Stimulated activated CD8-positive, alpha-beta memory T cell treated with anti-CD3 and anti-CD28 coated beads, Interleukin-12 subunit alpha, Interleukin-12 subunit beta, amount 100 ng/mL, for 1 hour (primary cell): ENCODE measurements at places on chromosomes 2 and 18.

- DNase-seq, result no peak
Measured at GRCh38 chr2:235235977-235236767, 257.7 kb upstream of the AGAP1 start.

GRCh38 chr18:47944972-47945852, 14.8 kb upstream of the SMAD2 start:
- no peak for DNase-seq

DNA sequence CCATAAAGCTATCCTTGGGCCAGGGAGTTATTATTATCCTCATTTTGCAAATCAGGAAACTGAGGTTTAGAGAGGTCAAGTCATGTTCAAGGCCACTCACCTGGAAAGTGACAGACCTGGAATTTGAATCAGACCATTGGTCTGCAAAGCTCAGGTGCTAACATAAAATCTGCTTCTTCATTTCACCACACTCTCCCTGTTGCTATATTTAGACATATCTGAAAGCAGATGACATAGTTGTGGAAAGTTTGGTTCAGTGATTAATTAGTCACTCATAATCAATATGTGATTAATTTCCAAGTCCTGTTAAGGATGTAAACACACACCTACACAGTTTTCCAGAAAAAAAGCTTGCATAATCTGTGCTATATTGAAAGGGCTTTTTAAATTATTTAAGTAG, 57.4 kb downstream of the LINC00305 start:
- no peak for DNase-seq

GRCh38 chr2:151325581-151326095, 31.8 kb upstream of the TNFAIP6 start:
- no peak for DNase-seq

DNA sequence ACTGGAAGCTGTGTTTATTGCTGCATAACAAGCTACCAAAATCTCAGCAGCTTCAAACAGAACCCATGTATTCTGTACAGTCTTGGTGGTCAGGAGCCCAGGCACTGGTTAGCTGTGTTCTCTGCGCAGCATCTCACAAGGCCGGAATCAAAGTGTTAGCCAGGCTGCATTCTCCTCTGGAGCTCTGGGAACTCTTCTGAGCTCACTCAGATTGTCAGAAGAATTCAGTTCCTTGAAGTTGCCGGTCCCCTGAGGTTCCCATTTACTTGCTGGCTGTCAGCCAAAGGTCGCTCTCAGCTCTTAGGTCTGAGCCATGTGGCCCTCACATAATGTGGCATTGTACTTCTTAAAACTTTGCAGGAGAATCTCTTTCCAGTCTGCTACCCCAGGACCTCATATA, 123.6 kb upstream of the SMIM21 start:
- no peak for DNase-seq

DNA sequence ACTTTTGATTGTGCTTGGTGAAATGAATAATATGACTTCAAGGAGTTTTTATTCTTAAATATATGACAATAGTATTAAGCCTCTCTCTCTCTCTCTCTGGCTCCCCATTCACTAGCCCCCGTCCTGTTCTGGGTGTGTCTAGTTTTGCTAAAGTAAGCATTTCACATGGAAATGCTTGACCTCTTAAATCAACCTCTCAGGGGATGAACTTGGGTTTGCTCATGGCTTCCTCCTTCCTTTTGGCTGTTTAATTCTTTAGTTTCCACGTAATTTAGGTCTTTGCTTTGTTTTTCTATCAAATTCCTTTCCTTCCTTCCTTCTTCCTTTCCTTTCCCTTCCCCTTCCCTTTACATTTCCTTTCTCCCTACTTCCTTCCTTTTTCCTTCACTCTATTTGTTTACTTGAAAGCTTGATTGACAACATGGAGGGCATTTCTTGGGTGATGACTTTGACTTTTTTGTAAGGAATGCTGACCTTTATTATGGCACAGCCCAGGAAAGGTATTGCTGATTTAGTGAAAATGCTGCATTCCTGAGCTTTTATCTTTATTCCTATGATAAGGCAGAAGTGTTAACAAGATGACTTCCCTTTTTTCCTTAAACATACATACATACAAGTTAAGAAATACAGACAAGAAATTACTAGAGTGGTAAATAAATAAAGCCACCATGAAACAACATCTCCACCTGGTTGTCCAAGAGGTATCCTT, 3.6 kb downstream of the DPP4 start:
- no peak for DNase-seq

DNA sequence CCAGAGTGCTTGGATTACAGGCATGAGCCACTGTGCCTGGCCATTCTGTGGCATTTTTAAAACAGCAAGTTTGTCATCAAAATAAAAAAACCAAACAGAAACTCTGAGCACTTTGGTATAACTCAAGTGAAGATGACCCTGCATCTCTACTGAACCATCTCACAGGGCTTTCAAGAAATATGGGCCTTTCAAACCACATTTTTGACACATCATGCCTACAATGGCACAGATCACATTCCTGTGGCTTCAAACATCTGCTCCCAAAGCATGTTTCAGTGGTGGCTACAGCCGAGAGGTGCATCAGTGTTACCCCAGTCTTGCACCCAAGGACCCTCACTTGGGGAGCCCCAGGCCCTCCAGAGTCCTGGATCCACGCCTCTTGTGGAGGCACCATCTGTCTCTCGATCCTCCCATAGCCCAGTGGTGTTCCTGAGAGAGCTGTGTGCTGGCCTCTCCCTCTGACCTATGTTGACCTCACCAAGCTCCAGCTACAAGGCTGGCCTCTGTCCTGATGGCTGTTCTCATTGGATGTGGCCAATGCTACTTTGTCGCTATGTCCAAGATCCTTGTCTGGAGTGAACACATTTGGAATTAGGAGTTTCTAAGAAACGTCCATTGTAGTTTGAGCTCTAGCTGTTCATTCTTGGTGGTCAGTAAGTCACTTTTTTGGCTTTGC, 55.2 kb upstream of the RALBP1 start:
- no peak for DNase-seq

DNA sequence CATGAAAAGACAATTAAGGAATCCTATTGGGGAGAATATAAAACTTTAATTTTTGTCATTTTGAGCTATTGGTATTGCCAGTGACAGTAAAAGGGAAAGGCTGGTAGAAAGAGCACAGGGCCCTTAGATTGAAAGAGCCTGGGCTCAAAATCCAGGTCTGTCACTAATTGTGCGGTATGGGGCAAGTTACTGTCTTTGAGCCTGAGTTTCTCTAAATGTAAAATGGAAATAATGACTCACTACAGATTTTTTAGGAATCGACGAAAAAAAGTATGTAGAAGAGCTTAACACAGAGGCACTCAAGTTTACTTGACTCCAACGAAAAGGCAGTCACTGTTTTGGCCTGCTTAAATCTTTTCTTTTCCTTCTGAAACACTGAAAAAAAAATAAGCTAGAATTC, 7.0 kb downstream of the NDUFV2 start:
- DNase-seq, result no peak
